ENCODE measurements at places on chromosomes 16 and 17. TPM values are rescaled to one million over a fixed set of nuclear protein-coding genes. Genes with fewer than 3 reads are reported as not detected.
A peak's percentile ranks its signal among the peaks of the same experiment; 100 is the strongest.

The KRT222 gene
- 0.91 TPM for total RNA-seq

The ORC6 gene
- 28.2 TPM for total RNA-seq

The SDK2 gene
- total RNA-seq: 31.5 TPM

The CCL15 gene
- total RNA-seq: not detected

GRCh38 chr17:40525294-40525693, 23.9 kb upstream of the TNS4 start:
- no peak for DNase-seq

- DNase-seq: peak; percentile 87
Measured at GRCh38 chr17:4908301-4908700, 5.4 kb upstream of the CHRNE start.

The EIF1 gene
- 78.9 TPM for total RNA-seq
